Liver (tissue), 10 donors: ENCODE measurements at places on chromosomes 16 and 17. TPM values are rescaled to one million over a fixed set of nuclear protein-coding genes. Genes with fewer than 3 reads are reported as not detected.

CD79B gene
- total RNA-seq, result 6.5 TPM

C16orf86 gene
- 1.2 TPM for total RNA-seq

CHST5 gene
- total RNA-seq, result not detected

ITGB3 gene
- 33.4 TPM for total RNA-seq

CACNG5 gene
- total RNA-seq, result not detected

KRTAP1-5 gene
- total RNA-seq, result not detected

MYLK3 gene
- 0.33 TPM for total RNA-seq

CACNG3 gene
- not detected for total RNA-seq

KRTAP2-2 gene
- total RNA-seq, result not detected

HOXB3 gene
- 2.2 TPM for total RNA-seq

ITGA3 gene
- total RNA-seq, result 0.79 TPM

BCL6B gene
- 1.1 TPM for total RNA-seq

ALOX12 gene
- 3.1 TPM for total RNA-seq

LHX1 gene
- total RNA-seq, result not detected

TBC1D3 gene
- total RNA-seq, result not detected

CLUH gene
- 73.0 TPM for total RNA-seq

TP53TG3 gene
- total RNA-seq, result not detected

NXPH3 gene
- total RNA-seq, result not detected

DNA sequence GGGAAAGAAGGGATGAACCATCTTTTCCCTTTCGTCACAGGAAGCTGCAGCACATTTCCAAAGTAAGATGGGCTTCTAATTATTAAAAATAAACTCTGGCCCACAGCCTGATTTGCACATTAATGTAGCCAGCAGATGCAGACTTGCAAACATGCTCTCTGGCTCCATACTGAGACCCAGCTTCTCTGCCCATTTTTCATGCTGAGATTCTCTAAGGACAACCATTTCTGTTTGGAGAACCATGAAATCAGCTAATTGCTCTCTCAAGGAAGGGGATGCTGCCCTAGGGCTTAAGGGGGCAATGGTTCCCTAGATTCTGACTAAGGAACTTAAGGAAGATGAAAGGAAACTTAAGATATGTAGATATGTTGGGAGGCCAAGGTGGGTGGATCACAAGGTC lies 63.0 kb upstream of the CES5A start:
- no peak for DNase-seq

GRCh38 chr17:48543854-48544348 lies 1.0 kb downstream of the HOXB2 start:
- DNase-seq, result no peak

- DNase-seq, result no peak
Measured at GRCh38 chr17:19546289-19547065, 12.8 kb downstream of the SLC47A1 start.

DNA sequence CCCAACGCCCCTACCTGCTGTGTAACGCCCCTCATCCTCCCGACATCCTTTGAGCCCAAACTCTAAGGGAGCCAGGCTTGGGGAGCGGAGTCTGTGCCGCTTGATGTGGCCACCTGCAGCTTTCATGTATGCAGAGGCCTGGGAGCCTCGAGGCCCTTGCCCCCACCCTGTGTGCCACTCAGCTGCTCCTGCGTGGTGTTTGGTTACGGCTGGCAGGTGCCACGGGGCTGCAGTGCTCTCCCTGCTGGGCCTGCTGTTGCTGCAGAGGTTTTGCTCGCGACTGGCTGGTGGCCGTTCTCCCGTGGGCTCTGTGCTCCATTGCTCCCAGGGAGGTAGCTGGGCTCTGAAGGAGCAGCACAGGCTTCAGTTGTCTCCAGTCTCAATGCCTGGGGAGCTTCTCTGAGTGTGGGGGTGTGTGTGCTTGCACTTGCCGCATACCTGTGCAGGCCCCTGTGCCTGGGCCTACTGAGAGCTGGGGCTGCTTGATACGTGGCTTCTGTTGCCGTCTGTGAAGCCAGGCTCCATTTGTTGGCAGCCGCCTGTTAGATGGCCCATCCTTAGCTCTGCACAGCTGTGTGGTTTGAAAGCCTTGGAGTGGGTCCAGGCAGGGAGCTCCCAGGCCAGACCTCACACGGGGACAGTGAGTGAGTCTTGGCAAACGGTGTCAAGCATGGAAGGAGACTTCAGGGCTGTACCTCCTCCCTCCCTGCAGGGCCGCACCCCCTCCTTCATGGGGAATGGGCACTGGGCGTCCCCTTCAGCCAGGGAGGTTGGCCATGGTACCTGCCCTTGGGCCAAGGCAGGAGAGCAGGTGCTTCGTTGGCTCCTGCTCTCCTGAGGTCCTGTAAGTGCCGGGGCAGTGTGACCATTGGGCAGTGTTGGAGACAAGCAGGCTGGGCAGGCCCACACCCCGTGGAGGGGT lies 47.2 kb downstream of the PDPK1 start:
- no peak for DNase-seq

GRCh38 chr17:73503560-73503959 lies 140.7 kb downstream of the SDK2 start:
- no peak for DNase-seq

DNA sequence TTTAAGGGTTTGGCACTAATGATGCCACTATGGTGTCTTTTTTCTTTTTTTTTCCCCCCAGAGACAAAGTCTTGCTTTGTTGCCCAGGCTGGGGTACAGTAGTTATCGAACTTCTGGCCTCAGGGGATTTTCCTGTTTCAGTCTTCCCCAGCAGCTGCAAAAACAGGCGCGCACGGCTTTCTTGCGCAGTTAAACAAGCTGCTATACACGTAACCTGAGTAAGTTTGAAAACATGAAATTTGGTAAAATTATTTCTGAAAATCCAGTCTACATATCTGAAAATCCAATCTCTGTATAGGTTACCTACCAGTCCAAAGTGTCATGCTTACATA lies 11.8 kb downstream of the TEX14 start:
- no peak for DNase-seq

DNA sequence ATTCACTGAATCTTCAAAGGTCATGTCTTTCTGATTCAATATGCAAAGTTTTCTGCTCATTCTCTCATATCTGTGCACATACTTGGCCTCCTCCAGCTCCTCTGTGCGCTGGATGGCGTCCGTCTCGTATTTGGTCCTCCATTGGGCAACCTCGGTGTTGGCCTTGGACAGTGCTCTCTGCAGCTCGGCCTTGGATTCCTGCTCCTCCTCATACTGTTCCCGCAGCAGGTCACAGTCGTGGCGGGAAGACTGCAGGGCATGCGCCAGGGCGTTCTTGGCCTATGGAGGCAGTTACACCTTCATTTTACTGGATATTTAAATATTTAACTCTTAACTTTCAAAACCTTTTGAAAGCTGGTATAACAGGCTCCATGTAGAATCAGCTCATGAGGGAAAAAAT lies 8.2 kb upstream of the MYH1 start:
- DNase-seq, result no peak

GRCh38 chr17:7466639-7467341 lies 12.6 kb downstream of the ZBTB4 start:
- peak; percentile 55 for DNase-seq

- DNase-seq, result no peak
Measured at GRCh38 chr17:45170931-45171337, 9.3 kb downstream of the HEXIM2 start.

- DNase-seq, result no peak
Measured at GRCh38 chr16:54097774-54098173, 188.8 kb downstream of the IRX3 start.

DNA sequence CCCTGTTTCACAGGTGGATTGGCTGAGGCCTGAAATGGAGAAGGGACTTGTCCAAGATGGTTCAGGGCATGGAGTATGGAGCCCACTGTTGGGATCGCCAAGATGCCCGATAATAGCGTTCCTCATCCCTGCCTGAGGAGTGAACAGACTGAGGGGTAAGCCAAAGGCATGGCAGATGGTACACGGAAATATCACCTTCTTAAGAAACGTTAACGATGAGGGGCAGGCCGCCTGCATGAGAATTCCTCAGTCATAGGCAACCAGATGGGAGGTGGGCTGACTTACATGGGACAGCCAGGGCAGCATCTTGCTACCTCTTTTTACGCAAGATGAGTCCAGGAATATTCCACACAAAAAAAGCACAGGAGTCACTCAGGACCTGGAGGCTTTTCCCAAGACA lies 188.1 kb downstream of the CCDC182 start:
- no peak for DNase-seq

- DNase-seq, result no peak
Measured at GRCh38 chr16:52095471-52095870, 451.5 kb downstream of the TOX3 start.

DNA sequence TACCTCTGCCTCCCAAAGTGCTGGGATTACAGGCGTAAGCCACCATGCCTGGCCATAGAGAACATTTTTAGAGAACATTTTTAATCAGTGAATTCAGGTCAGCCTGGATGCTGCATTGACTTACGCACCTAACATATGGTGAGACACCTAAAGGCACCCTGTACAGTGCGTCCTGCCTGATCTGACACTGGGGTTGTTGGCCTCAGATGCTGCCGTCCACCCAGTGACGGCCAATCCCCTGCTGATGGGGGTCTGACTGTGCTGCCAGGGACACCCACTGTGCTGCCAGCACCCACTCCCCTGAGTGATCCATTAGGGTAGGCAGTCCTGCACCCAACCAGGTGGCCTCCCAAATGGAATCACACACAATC lies 38.5 kb downstream of the WNT3 start:
- no peak for DNase-seq

- DNase-seq, result no peak
Measured at GRCh38 chr17:28765038-28765437, 21.2 kb downstream of the TRAF4 start.

GRCh38 chr17:80812362-80813088 lies 179.1 kb upstream of the CHMP6 start:
- no peak for DNase-seq

- DNase-seq, result peak; percentile 62
Measured at GRCh38 chr16:89565506-89566372, 5.3 kb downstream of the RPL13 start.

GRCh38 chr16:4700380-4700996 lies 7.1 kb downstream of the NUDT16L1 start:
- no peak for DNase-seq

DNA sequence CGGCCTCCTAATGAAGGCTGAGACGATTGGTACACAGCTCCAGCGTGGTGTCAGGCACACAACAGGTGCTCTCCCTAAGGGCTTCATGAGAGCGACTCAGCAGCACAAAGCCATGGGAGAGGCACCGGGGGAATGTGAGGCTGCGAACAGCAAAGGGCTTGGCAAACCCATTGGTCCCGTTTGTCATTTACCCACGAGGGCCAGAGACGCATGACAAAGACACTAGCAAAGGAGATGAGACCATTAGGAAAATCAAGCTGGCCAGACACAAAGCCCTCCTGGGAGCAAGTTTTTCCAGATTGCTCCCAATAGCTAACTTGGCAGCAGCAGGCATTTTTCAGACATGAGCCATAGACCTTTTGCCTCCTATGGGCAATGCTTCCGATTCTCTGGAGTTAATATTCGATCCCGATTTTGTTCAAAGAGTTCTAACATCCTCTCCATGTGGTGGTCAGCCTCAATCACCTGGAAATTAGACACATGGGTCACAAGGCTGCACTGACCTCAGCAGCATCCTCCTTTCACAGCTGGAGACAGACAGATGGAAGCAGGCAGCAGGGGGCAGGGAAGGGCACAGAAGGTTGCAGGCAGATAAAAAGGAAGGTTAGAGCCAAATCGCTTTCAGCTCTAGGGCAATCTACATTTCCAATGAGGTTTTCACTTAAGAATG lies 38.2 kb downstream of the TK2 start:
- no peak for DNase-seq

- no peak for DNase-seq
Measured at GRCh38 chr17:3475251-3475685, 529 bp upstream of the ASPA start.

- DNase-seq, result no peak
Measured at GRCh38 chr17:5775098-5775497, 190.8 kb upstream of the NLRP1 start.

GRCh38 chr17:15106540-15106939 lies 158.6 kb downstream of the PMP22 start:
- DNase-seq, result no peak

DNA sequence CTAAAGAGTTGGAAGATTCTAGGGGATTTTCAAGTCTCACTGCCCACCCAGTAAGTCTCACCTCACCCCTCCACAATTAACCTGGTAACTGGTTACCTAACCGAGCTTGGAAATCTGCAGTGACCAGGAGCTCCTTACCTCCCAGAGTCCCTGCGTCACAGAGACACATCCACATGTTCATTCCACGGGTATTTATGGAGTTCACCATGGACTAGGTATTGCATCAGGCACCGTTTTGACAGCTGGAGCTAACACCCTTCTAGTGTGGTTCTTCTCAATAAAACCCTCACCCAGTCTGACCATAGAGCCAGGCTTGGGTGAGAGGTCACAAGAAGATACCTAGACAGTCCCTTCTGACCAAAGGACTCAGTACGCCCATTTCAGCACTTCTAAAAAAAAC lies 2.1 kb downstream of the CES5A start:
- no peak for DNase-seq

DNA sequence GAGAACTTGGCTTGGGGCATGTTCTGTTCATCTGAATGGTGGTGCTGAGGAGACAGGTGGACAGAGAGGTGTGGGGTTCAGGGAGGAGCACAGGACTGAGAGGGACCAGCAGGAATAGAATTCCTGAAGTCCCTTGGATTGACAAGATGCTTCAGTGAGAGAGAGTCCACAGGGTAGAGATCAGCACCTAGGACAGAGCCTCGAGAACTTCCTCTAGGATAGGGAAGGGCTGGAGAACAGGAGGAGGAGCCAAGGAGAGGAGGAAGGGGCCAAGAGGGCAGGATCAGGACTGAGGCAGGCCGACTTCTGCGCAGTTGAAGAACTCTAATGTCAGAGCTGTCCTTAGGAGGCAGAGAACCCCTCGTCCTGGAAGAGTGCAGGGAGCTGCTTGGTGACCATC lies 138.4 kb downstream of the PRKCB start:
- no peak for DNase-seq

- no peak for DNase-seq
Measured at GRCh38 chr16:57273826-57274225, 10.6 kb downstream of the PLLP start.

- DNase-seq, result no peak
Measured at GRCh38 chr16:87855852-87856715, 13.2 kb downstream of the SLC7A5 start.

DNA sequence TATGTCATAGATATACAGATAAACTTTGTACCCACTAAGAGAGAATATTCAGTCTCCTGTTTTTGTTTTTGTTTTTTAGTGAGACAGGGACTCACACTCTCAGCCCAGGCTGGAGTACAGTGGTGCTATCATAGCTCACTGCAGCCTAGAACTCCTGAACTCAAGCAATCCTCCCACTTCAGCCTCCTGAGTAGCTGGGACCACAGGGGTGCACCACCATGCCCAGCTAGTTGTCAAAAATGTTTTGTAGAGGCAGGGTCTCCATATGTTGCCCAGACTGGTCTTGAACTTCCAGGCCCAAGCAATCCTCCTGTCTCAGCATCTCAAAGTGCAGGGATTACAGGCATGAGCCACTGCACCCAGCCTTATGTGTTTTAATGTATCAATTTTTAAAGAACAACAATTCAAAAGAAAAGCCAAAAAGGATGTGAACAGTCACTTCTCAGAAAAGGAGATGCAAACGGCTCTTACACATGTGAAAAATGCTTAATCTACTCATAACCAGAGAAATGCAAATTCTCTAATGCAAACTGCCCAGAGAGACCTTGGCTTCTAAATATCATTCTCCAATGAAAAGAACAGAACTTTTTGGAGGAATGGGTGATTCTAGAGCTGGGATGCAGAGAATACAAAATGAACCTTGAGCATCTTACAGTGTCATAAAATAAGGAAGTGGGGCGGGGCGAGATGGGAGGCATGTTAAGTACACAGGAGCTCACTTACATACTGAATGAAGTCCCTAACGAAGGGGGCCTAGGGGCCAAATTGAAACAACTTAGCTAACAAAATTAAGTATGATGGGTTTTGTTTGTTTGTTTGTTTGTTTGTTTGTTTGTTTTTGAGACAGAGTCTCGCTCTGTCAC lies 7.3 kb upstream of the CMTM3 start:
- no peak for DNase-seq
